Activated T-cell treated with anti-CD3 and anti-CD28 coated beads, Interleukin-2, amount 50 U/mL, for 72 hours (primary cell): ENCODE measurements at places on chromosomes 13 and 19.

GRCh38 chr19:47819858-47820257 lies 1.9 kb upstream of the CRX start:
- H3K4me3 ChIP-seq, result no peak overlapping the region
- DNase-seq, result no peak
- no peak overlapping the region for H3K27ac ChIP-seq
- H3K36me3 ChIP-seq, result no peaks in the 10 kb centered on the region
- H3K4me1 ChIP-seq, result peaks cover 5% of the 10 kb centered on the region

- H3K36me3 ChIP-seq, result no peaks in the 10 kb centered on the region
- peaks cover 16% of the 10 kb centered on the region for H3K27me3 ChIP-seq
- H3K4me3 ChIP-seq, result peak overlapping the region; percentile 87
- peaks cover 14% of the 10 kb centered on the region for H3K4me1 ChIP-seq
These were observed 2.6 kb downstream of the LYPD5 start for GRCh38 chr19:43799502-43800142.

GRCh38 chr19:35213663-35214632 lies 14.6 kb downstream of the FAM187B start:
- peak overlapping the region; percentile 91 for H3K27ac ChIP-seq
- H3K36me3 ChIP-seq, result peaks cover 9% of the 10 kb centered on the region

GRCh38 chr13:97387890-97388289 lies 46.1 kb upstream of the RAP2A start:
- no peaks in the 10 kb centered on the region for H3K27me3 ChIP-seq
- peaks cover 22% of the 10 kb centered on the region for H3K4me1 ChIP-seq
- no peak overlapping the region for H3K27ac ChIP-seq
- DNase-seq, result no peak
- no peaks in the 10 kb centered on the region for H3K36me3 ChIP-seq

DNA sequence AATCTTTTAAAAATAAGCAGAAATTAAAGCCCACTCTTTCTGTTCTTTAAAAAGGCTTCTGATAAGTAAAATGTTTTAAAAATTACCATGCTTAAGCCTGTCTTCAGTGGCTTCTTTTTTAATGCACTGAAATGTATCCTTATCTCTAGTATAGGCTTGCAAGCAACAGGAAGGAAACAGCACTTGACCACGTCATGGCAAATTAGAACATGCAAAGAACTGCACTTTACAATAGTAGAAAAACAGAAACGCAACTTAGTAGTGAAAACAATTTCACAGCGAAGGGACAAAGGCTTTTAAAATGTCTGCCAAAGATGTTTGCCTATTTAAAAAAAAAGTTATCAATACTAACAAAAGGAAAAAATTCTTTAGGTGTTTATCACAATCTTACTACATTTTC lies 36.3 kb downstream of the ELF1 start:
- H3K27ac ChIP-seq, result peak overlapping the region; percentile 100
- peak overlapping the region; percentile 87 for H3K4me3 ChIP-seq
- no peaks in the 10 kb centered on the region for H3K27me3 ChIP-seq
- peak; percentile 61 for DNase-seq

DNA sequence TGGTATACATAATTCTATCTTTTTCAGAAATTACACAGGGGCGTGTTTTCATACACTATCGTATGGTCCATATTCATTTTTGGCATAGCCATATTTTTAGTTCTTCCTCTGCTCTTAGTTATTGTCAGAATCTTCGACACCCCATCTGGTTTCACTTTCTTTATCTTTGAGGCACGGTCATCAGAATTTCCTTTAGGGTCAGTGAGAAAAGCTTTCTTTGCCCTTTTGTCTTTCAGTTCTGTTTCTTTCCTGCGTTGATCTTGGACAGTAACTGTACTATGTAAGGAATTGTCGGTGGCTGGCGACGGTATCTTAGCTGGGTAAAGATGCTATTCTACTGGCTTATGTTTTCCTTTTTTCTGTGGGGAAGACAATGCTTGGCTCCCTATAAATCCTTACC lies 10.6 kb upstream of the KIR2DL4 start:
- H3K27ac ChIP-seq, result peak overlapping the region; percentile 45
- no peaks in the 10 kb centered on the region for H3K36me3 ChIP-seq
- peaks cover 15% of the 10 kb centered on the region for H3K4me1 ChIP-seq
- DNase-seq, result no peak
- peak overlapping the region; percentile 84 for H3K4me3 ChIP-seq

GRCh38 chr13:64446372-64446771 lies 2783.8 kb downstream of the PCDH9 start:
- no peak for DNase-seq
- H3K36me3 ChIP-seq, result no peaks in the 10 kb centered on the region
- H3K27ac ChIP-seq, result no peak overlapping the region
- H3K4me3 ChIP-seq, result no peak overlapping the region

DNA sequence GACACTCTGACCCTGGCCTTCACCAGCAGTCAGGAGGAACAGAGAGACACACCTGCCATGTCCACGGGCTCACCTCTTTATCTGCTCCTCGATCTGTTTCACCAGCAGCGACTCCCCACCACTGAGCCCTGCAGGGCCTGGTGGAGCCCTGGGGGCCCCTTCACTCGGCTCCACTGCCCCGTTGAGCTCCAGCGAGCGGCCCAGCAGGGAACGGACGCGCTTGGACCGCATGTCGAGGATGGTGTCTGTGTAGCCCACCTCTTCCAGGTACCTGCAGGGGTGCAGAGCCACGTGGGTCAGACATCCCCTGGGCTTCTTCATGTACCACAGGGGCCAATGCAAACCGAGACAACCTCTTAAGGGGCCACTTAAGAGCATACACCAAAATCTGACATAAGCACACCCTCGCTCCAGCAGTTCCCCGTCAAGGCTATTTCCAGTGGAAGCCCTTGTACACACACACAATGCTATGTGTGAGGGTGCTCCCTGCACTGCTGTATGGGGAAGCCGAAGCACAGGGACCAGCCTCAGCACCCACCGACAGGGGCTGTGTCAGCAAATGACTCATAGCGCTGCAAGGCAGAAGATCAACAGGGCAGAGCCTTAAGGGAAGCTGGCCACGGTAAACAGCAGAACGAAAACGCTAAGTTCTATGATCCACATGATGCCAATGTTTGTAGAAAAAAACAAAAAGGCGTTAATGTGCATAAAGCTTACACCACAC lies 12.7 kb upstream of the FKRP start:
- no peak overlapping the region for H3K4me3 ChIP-seq
- H3K36me3 ChIP-seq, result peaks cover 29% of the 10 kb centered on the region
- H3K27ac ChIP-seq, result no peak overlapping the region
- H3K27me3 ChIP-seq, result no peaks in the 10 kb centered on the region
- DNase-seq, result no peak
- H3K4me1 ChIP-seq, result peaks cover 32% of the 10 kb centered on the region

GRCh38 chr13:102593466-102593865 lies 3.3 kb upstream of the TPP2 start:
- DNase-seq, result no peak
- H3K4me1 ChIP-seq, result peaks cover 33% of the 10 kb centered on the region
- peaks cover 6% of the 10 kb centered on the region for H3K36me3 ChIP-seq
- H3K4me3 ChIP-seq, result no peak overlapping the region
- H3K27me3 ChIP-seq, result no peaks in the 10 kb centered on the region

- H3K27ac ChIP-seq, result no peak overlapping the region
- no peaks in the 10 kb centered on the region for H3K4me1 ChIP-seq
- no peak for DNase-seq
These were observed 18.2 kb upstream of the GTF2F2 start for GRCh38 chr13:45102136-45102507.

- peaks cover 21% of the 10 kb centered on the region for H3K27me3 ChIP-seq
- H3K36me3 ChIP-seq, result no peaks in the 10 kb centered on the region
- DNase-seq, result no peak
- H3K4me1 ChIP-seq, result no peaks in the 10 kb centered on the region
- H3K4me3 ChIP-seq, result no peak overlapping the region
These were observed 1.0 kb downstream of the KLK11 start for GRCh38 chr19:51025401-51025800.

DNA sequence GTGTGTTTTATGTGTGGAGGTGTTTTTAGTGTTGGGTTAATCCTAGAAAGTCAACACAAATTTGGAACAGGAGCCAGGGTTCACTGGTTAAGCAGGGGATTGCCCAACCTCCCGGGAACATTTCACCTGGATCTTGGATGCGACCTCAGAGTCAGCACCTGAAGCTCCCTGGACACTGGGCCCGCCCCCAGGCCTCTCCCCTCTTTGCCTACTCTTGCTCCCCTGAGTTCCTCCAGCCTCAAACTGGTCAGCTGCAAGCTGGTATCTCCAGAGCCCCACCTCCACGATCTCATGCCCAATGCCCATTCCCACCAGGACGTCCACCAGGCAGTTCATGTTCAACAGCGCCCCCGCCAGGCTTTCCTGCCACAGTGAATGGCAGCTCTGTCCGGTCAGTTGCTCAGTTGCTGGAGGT lies 9.7 kb downstream of the HSD17B14 start:
- no peak overlapping the region for H3K27ac ChIP-seq
- no peak overlapping the region for H3K4me3 ChIP-seq
- no peaks in the 10 kb centered on the region for H3K27me3 ChIP-seq
- no peaks in the 10 kb centered on the region for H3K36me3 ChIP-seq
- no peak for DNase-seq

DNA sequence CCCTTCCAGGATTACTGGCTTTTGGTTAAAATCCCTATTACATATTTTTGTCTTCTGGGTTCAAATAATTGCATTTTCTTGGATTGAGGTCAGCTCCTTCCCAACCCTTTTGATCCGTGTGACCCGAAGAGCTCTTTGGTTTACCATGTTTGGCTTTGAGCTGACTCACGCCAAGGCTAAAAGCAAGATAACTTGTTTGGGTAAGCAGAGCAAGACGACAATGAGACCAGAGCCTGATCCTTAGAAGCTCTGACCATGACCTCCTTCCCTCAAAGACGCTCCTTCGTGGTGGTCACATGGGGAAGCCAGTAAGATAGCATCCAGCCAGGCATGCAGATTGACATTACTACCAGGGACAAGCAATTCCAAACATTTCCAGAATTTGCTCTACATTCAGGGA lies 153.8 kb downstream of the DCT start:
- H3K4me1 ChIP-seq, result peaks cover 71% of the 10 kb centered on the region
- DNase-seq, result no peak
- H3K27ac ChIP-seq, result no peak overlapping the region
- H3K36me3 ChIP-seq, result peaks cover 2% of the 10 kb centered on the region
- no peak overlapping the region for H3K4me3 ChIP-seq

DNA sequence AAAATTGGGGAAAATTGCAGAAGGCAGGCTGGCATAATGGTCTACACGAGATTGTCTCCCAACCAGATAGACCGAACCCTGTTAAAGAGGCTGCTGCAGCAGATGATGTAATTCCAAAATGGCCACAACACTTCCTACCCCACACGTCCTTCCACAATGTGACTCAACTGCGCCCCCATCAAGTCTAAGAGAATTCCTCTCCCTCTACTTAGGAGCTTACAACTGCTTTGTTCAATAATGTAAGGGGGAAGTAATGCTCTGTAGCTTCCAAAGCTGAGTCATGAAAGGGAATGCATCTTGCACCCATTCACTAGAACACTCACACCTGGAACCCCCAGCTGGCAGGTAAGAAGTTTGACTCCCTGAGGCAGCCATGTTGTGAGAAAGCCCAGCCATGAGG lies 117.8 kb upstream of the IRS2 start:
- no peak for DNase-seq
- H3K4me1 ChIP-seq, result no peaks in the 10 kb centered on the region
- H3K4me3 ChIP-seq, result no peak overlapping the region
- no peaks in the 10 kb centered on the region for H3K36me3 ChIP-seq
- H3K27me3 ChIP-seq, result peaks cover 9% of the 10 kb centered on the region

- no peak for DNase-seq
- H3K36me3 ChIP-seq, result peaks cover 3% of the 10 kb centered on the region
- H3K4me3 ChIP-seq, result no peak overlapping the region
- peaks cover 69% of the 10 kb centered on the region for H3K4me1 ChIP-seq
- peak overlapping the region; percentile 96 for H3K27ac ChIP-seq
These were observed 14.0 kb downstream of the FRY start for GRCh38 chr13:32045537-32045936.

DNA sequence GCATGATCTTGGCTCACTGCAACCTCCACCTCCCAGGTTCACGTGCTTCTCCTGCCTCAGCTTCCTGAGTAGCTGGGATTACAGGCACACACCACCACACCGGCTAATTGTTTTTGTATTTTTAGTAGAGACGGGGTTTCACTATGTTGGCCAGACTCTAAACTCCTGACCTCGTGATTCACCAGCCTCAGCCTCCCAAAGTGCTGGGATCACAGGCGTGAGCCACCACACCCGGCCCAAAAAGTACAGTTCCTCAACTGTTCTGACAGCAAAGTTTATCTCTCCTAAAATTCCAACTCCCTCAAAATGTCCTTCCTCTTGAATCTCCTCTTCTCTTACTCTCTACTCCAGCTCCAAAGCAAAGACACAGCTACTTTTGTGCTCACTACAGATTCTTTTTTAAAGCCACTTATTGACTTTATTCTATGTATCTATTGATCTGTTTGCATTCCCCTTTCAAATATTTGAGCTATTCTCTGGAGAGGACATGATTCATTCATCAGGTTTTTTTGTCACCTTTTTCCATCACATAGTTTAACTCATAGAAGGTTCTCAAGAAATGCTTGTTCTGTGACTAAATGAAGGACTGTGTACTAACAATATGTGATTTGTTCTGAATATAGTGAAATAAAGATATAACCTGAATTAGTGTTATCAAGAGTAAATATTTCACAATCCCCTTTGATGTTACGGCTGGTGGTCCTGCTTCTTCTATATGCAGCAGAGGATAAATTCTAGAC lies 142.2 kb downstream of the TBC1D4 start:
- H3K4me1 ChIP-seq, result no peaks in the 10 kb centered on the region
- H3K27me3 ChIP-seq, result no peaks in the 10 kb centered on the region
- H3K27ac ChIP-seq, result no peak overlapping the region
- H3K4me3 ChIP-seq, result no peak overlapping the region
- DNase-seq, result no peak
- no peaks in the 10 kb centered on the region for H3K36me3 ChIP-seq

GRCh38 chr19:33275933-33276619 lies 26.3 kb downstream of the CEBPA start:
- peaks cover 2% of the 10 kb centered on the region for H3K36me3 ChIP-seq
- DNase-seq, result no peak
- peaks cover 12% of the 10 kb centered on the region for H3K4me1 ChIP-seq
- no peak overlapping the region for H3K4me3 ChIP-seq

DNA sequence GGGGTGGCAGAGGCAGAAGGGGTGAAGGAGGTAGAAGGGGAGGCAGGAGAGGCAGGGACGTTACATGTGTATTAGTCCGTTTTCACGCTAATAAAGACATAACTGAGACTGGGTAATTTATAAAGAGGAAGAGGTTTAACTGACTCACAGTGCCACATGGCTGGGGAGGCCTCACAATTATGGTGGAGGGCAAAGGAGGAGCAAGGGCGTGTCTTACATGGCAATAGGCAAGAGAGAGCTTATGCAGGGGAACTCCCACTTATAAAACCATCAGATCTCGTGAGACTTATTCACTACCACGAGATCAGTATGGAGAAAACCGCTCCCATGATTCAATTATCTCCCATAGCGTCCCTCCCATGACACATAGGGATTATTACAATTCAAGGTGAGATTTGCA lies 19.0 kb upstream of the ACOD1 start:
- H3K4me1 ChIP-seq, result no peaks in the 10 kb centered on the region
- no peak for DNase-seq
- H3K4me3 ChIP-seq, result no peak overlapping the region
- peaks cover 12% of the 10 kb centered on the region for H3K27me3 ChIP-seq
